ENCODE measurements at places on chromosomes 1 and 21. TPM values are rescaled to one million over a fixed set of nuclear protein-coding genes. Genes with fewer than 3 reads are reported as not detected.

The C1QC gene
- not detected for total RNA-seq

The DCST2 gene
- 0.79 TPM for total RNA-seq

The BRDT gene
- total RNA-seq: not detected

The SSBP3 gene
- 101 TPM for total RNA-seq

The LAD1 gene
- total RNA-seq: not detected

Measured in activated naive CD4-positive, alpha-beta T cell treated with anti-CD3 and anti-CD28 coated beads, Interleukin-2, amount 10 ng/mL, durations not matched to agents 5 hours and 36 hours (primary cell).